ENCODE measurements at places on chromosomes 1 and 21.
A peak's percentile ranks its signal among the peaks of the same experiment; 100 is the strongest.

DNA sequence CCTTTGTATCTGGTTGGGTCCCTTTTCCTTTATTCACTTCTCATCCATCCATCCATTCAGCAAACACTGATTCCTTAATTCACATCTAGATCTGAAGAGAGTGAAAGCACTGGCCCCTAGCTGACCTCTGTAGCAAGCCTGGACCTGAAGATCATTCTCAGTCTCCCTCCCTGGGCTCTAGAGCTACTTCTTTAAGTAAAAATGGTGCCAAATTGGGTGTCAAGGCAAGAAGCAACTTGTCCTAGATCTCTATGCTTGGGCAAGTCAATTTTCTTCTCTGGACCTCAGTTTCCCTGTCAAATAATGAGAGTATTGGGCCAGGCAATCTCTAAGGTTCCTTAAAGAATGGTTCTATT lies 36.1 kb downstream of the PLXNA2 start:
- DNase-seq = no peak

GRCh38 chr1:43243299-43243698 lies 26.5 kb upstream of the TMEM125 start:
- no peak for DNase-seq

- no peak for DNase-seq
Measured at GRCh38 chr1:14980621-14981218, 172.8 kb upstream of the TMEM51 start.

- no peak for DNase-seq
Measured at GRCh38 chr1:25854554-25854953, 4.7 kb downstream of the AUNIP start.

- DNase-seq = peak; percentile 7
Measured at GRCh38 chr21:35256468-35256988, 207.4 kb upstream of the RUNX1 start.
